Epithelial cell of proximal tubule (primary cell): ENCODE measurements at places on chromosomes 13 and 19.

- DNase-seq = no peak
Observed at GRCh38 chr19:41332468-41332867, 21.3 kb downstream of the TGFB1 start.

GRCh38 chr19:42422901-42423461, 4.2 kb downstream of the LIPE start:
- no peak for DNase-seq

GRCh38 chr13:110964229-110965037, 49.6 kb upstream of the ANKRD10 start:
- DNase-seq = no peak

GRCh38 chr13:99151516-99151915, 49.1 kb upstream of the UBAC2 start:
- no peak for DNase-seq

DNA sequence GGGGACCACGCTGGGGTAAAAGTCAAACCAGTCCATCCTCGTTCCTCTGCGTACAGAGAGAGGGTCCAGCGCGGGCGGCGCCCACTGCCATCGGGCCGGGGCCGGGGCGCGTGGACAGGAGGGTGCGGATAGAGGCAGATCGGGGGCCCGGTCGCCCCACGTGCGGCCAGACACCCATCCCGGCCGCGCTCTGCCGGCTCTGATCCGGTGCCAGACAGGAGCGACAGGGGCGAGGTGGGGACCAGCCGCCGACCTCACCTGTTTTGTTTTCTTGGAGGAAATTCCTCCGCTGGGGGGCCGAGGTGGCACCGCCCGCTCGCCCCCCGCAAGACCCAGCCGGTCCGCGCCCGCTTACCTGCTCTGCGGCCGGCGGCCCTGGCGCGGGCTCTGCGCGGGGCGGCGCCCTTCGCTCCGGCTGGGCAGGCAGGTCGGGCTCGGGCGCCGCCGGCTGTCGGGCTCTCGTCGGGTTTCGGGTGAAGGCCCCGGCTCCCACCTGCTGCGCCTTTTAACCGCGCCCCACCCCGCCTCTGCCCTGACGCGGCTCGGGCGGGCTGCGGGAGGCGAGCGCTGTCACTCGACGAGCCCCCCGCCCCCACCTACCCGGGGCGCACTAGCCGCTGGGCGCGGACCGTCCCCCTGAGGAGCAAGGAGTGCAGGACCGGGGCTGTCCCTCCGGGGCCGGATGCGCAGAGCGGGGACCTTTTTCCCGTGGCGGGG, at the start of gene GJB6:
Gene GJB6, minus strand, starts transcription at position 481 of the 717 bp plus-strand sequence. CDS start 8,839 bp downstream, outside the sequence.
- DNase-seq = no peak

- DNase-seq = no peak
Observed at GRCh38 chr19:6718741-6719539, 1.5 kb downstream of the C3 start.

DNA sequence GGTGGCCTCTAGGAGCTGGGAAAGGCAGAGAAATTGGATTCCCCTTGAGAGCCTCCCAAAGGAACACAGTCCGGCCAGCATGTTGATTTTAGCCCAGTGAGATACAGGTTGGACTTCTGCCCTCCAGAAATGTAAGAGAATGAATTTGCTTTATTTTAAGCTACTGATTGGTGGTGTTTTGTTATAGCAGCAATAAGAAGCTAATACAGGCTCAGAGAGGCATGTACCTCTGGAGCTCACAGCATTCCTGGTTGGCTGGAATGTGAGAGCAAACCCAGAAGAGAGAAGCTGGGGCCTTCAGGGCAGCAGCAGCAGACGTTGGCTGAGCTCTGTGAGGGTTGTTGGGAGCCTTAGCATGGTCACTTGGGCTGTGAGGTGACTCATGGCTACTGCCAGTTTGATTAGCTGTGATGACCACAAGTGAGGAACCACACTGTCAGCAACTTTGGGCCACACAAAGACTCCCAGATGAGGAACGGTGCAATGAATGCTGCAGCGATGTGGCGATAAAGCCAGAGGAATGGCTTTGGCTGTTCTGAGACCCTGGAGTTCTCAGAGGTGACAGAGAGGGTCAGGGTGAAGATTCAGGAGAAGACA, 80.1 kb downstream of the CYSLTR2 start:
- DNase-seq = no peak

DNA sequence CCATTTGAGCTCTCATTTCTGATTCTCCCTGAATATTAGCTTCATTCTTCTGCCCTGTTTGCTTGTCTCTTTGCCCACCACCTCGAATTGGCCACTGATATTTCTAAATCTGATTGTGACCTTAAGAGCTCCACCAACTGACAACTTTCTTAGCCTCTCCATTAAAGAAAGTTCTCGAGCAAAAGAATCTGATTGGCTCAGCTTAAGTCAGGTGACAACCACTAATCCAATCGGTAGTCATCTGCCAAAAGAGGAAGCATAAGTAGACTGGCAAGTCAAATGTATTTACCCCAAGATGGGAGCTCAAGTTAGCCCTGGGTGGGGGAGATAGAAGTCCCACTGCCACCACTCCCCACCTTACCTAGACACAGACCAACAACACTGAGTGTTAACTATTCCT, 41.5 kb downstream of the NOTCH3 start:
- DNase-seq = no peak

- no peak for DNase-seq
Observed at GRCh38 chr13:30868799-30869470, 37.1 kb upstream of the MEDAG start.

- no peak for DNase-seq
Observed at GRCh38 chr13:22599156-22599555, 581.6 kb upstream of the SGCG start.

DNA sequence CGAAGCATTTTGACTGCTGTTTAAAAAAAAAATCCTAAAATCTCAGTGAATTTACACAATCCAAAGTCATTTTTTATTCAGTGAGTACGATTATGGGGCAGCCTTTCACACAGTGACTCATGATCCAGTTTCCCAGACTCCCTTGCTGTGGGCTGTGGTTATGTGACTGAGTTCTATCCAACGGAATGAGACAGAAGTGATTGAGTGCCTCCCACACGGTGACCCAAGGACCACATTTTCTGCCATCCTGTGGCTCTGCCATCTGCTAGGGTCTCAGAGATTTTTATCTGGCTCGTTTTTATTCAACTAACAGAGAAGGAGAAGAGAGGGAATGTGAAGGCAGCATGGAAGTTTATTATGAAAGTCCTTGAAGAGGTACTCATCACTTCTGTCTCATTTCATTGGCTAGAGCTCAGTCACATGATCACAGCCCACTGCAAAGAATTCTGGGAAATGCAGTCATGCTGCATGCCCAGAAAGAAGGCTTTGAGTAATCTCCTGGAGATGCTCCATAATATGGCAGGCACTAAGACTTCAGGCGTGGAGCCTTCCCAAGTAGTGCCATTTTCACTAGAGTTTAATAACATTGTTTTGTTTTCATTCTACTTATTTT, 999.4 kb downstream of the UQCRFS1 start:
- DNase-seq = peak; percentile 18

DNA sequence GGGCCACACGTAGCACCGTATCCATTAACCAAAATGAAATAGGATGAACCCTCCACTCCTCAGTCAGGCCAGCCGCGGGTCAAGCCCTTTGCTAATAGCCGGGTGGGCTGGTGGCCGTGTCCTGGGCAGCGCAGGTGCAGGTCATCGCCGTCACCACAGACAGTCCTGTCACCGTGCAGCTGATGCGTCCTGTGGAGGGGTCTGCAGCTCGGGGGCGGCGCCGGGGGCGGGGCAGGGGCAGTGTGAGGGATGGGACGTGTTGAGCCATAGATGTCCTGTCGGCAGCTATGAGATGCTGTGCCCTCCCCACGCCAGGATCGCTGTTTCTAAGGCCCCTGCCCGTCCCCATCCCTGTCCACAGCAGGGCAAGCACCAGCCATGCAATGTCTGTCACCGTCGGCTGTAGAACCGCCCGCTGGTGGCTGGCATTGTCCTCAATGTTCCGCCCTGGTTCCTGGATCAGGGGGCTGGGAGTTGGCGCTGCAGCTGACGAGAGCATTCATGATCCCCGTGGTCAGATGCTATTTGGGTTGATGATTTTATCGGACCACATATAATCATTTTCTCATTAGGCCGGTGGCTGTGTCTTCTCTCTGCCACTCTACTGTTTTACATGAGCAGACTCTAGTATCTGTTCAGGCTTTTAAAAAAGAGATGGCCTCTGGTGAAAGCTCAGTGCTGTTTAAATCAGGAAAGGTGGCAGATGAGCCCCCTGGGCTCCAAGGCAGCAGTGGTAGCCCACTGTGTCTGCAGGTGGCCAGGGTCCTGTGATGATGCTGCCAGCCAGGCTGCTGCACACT, 126.1 kb downstream of the KDM4B start:
- no peak for DNase-seq

GRCh38 chr13:78326633-78327032, 276.7 kb downstream of the POU4F1 start:
- no peak for DNase-seq

DNA sequence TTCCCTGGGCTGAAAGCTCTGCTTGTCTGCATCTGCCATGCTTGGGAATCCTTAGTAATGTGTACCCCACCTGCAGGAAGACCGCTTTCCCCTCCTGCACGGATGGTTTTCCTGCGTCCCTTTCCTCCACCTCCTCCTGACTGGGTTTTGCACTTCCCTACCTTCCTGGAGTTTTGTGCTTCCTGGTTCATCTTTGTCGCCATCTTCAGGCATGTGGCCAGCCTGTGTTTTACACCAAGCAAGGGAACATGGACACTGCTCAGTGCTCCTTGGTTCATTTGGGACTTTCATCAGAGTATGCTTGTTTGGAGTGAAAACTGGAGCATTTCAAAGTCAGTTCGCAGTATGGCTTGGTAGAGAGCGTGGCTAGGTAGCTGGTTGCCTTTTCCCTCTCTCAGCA, 30.7 kb downstream of the ERICH6B start:
- DNase-seq = no peak
